Activated CD8-positive, alpha-beta T cell treated with anti-CD3 and anti-CD28 coated beads for 36 hours (primary cell): ENCODE measurements at places on chromosomes 11 and 22. TPM values are rescaled to one million over a fixed set of nuclear protein-coding genes. Genes with fewer than 3 reads are reported as not detected.

DNA sequence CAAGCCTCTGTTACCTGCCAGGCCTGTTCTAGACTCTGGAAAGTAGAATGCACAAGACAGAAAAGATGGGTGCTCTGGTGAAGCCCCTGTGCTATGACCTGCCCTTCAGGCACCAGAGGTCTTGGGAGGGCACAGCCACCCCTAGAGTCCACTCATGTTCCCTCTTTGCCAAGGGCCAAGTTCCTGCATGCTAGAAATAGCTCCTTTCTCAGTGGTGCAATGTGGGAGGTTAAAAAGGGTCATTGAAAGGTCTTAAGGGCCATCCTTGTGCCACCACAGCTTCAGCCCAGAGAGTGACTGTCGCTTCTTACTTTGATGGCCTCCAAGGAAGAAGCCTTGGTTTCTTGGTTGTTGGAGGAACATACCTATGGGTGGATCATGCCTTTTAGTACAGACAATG lies 84.6 kb upstream of the PARVA start:
- DNase-seq = no peak

The ELF5 gene
- total RNA-seq = not detected

The GVQW3 gene
- total RNA-seq = 4.2 TPM

- DNase-seq = no peak
These were observed 7.3 kb upstream of the PAX6 start for GRCh38 chr11:31818425-31818755.

The OR51A7 gene
- not detected for total RNA-seq

DNA sequence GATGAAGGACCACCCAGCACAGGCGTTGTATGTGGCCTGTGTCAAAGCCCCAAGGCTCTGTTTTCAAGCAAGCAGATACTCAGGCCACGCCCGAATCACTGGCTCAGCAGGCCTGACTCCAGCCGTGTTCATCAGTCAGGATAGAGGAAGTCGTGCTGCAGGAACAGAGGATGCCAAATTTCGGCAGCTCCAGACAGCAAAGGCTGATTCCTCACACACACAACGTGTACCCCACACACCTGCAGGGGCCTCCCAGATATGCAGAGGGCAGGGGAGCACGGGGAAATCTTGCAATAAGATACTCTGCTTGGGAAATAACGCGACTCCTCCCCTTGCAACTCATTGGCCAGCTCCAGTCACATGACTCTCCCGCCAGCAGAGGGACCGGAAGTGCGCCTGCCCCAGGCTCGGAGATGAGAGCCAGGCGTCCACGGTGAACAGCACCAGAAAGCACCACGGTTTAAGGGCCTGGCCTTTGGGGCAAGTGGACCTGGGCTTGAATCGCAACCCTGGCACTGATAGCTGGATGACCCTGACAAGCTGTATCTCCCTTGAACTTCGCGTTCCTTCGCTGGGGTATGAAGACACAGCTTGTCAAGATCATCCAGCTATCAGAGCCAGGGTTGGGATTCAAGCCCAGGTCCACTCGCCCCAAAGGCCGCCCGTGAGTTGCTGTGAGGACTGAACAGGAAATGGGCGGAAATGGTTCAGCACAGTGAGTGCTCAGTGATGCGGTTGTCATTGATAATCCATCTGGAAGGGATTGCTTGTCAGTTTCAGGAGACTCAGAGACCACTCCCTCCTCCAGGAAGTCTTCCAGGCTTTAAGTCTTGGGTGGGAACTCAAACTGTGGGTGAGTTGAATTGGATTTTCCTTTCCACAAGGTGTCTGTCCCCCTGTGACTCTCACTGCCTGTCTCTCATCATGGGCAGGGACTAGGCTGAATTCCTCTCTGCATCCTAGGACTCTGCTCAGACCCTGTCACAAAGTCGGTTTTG lies 88.5 kb downstream of the MYEOV start:
- peak; percentile 52 for DNase-seq

DNA sequence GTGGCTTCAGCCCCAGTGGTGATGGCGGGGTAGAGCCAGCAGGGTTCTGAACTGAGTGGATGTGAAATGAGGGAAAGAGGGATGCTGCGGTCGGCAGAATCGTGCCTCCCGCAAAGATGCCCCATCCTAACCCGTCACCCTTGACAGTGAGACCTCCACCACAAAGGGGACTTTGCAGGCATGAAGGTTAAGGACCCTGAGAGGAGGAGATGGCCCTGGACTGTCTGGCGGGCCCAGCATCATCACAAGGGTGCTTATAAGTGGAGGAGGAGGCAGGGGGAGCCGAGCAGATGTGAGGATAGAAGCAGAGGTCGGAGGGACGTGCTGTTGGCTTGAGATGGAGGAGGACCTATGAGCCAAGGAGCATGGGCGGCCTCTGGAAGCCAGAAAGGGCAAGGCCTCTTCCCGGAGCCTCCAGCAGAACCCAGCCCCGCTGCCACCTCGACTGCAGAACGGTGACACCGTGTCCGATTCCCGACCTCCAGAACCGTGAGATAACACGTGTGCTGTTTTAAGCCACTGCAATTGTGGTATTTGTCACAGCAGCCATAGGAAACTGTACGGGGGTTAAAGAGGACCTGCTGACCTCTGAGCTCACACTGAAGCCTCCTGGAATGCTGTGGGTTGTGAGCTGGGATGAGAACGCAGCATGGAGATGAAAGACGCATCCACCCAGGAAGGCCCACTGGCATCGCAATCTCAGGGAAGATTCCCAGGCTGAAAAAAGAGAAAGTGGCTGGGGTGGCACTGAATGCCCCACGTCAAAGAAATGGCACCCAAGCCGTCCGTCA lies 10.9 kb downstream of the LINC01488 start:
- DNase-seq = no peak

DNA sequence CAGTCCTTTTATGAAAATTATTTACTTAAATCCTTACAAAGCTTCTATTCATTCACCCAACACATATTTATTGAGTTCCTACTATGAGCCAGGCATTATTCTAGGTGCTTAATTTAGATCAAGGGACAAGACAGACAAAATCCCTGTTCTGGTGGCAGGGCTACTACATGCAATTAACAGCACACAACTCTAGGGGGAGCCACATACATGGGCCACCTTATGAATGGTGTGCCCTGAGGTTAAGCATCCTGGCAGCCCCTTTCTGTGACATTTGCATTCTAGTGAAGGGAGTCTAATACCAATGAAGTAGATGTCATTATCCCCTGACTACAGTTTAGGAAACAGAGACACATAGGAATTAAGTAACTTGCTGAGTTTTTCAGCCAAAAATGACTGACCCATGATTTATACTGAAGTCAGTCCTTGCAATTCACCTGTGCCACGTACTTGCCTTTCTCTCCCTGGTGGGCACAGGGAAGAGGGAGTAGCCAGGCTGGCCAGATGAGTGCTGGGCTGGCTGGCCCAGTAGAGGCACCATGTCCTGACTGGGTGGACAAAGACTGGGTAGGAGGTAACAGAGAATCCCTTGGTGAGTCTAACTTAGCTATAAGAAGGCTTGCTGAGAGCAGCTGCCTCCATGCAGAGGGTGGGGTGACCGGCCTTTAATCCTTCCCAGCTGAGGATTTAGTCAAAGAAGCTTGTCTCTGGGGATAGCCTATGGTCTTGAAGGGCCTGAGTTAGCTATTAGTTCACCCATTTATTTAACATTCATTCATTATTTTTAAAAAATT lies 52.0 kb upstream of the ELF5 start:
- peak; percentile 37 for DNase-seq

The SLC25A18 gene
- not detected for total RNA-seq

- DNase-seq = no peak
These were observed 87.1 kb downstream of the TENM4 start for GRCh38 chr11:79353706-79354105.
